ENCODE measurements at places on chromosomes 6 and 20.

DNA sequence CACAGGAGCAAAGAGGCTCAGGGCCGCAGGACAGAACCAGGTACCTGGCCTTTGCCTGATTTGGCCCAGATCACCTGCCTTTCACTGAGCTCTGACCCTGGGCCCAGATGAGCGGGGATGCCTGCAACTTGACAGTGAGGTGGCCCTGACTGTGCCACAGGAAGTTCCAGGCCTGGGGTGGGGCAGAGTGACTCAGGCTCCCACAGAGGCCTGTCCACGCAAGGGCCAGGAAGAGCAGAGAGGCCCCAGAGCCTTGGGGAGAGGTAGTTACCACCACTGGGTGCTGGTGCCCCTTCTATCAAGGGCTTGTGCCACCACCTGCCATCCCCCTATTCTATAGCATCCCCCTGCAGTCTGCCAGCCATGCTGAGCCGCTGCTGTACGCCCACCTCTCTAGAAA is 4.1 kb upstream of the NOL4L start:
- DNase-seq, result no peak

- DNase-seq, result no peak
Observed at GRCh38 chr20:50333131-50333670, 142.6 kb downstream of the CEBPB start.

DNA sequence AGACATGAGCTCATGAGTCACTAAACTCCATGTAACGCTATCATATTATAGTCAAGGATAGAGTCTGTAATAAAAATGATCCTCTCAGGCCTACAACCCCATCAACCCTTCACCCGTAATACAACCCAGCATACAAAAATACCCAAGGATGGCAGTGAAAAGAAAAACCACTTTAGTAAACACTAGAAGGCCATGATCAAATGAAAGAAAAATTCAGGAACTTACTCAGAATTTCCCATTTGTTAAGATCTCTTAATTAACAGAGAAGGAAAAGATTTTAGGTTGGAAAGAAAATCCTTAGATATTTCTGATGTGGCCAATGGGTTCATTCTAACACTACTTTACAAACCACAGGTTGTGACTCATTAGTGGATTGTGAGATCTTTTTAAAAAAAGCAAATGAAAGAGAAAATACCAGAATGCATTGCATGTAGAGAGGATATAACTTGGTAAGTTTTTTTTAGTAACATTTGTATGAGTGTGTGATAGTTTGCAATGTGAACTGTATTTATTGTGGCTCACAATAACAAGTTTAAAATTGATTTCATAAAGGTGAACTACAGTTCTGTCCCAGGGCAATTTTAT is 8.0 kb upstream of the UBE2J1 start:
- no peak for DNase-seq

DNA sequence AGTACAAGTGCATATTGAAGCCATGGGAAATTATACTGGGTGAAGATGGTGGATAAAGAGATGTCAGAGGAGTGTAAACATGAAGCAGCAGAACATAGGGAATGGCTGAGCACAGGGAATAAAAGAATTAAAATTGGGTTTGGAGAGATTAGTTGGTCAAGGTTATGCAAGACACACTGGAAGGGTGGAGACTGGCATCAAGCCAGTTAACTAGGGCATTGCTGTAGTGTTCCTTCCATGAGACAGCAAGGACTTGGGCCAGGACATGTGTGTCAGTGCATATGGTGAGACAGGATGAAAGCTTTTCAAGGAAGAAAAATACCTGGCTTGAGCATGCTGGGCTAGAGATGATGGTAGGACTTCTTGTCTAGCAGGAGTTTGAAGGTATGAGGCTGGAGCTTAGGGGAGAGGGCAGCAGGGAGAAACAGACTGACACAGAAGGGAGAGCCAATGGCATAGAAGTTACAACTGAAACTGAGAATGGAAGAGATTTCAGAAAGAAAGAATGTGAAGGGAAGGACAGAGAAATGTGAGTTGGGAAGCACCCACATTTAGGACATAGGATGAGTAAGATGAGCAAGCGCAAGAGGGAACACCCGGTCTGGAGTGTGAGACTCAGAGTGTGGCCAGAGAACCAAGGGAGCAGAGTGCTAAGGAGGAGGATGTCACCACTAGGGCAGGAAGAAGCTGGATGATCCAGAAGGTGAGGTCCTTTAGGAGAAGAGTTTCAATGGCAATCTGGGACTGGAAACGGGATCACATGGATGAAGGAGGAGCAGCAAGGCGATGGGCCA is 14.5 kb upstream of the TMEM170B start:
- no peak for DNase-seq

- no peak for DNase-seq
Observed at GRCh38 chr6:120355822-120356221, 978.5 kb downstream of the TBC1D32 start.

DNA sequence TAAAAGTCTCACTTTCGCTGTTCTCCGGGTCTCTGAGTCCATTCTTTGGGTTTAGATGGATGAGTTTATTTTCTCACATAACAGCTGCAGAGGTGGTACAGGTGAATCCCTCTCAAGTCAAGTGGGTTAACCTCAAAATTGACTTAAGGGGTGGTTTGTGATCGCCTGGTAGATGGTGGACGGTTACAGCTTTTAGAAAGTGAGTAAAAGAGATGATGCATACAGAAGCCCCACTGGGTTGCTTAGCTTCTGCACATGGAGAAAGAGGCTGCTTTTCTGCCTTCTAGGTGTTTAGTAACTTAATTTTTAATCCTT is 146.7 kb downstream of the TRIM27 start:
- no peak for DNase-seq

- DNase-seq, result no peak
Observed at GRCh38 chr20:60123652-60124051, 165.4 kb downstream of the CDH26 start.

GRCh38 chr6:134701301-134701700 is 248.6 kb downstream of the ALDH8A1 start:
- DNase-seq, result no peak

GRCh38 chr20:58741384-58741783 is 48.8 kb downstream of the NPEPL1 start:
- DNase-seq, result no peak

DNA sequence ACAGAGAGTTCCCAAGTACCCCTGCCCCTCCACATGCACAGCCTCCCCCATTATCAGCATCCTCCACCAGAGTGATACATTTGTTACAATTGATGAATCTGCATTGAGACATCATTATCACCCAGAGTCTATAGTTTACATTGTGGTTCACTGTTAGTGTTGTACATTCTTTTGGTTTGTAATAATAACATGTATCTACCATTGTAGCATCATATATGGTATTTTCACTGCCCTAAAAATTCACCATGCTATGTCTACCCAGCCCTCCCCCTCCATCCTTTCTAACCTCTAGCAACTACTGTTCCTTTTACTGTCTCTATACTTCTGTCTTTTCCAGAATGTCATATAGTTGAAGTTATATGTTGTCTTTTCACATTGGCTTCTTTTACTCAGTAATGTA is 273.9 kb upstream of the RNF217 start:
- no peak for DNase-seq

DNA sequence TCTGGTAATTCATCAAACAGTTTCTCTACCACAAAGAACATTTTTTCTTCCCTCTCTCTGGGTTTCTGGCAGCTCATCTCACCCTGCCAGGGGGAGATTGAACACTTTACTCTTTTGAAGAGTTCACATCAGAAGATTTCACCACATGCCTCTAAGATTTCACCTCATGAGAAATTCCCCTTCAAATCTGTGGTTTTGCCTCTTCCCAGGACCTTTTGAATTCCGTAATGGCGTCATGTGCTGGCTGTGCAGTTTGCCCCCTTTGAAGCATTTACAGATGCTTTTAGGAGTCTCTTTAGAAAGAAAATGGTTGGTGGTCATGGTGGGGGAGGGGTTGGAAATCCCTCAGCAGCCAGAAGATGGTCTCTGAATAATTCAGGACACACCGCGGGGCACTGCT is 486.1 kb downstream of the QKI start:
- no peak for DNase-seq

GRCh38 chr6:140874066-140874465 is 1258.7 kb upstream of the GJE1 start:
- no peak for DNase-seq

DNA sequence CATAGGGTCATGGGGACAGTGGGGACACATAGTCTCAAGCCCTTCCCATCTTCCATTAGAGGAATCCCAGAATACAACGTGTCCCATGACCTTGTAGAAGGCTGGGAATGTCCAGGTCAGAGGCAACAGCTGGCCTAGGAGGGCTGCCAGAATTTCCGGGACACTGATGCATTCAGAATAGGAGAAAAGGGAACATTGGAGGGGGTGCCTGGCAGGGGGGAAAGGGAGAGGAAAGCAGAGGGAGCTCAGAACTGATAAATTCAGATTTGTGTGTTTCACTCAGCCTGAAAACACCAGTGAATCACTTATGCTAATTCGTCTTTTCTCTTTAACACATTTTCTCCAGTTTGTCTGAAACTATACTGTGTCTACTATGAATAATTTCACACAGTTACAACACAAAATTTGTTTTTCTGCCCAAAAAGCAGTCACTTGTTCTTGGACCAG is 35.5 kb upstream of the BMP2 start:
- no peak for DNase-seq

GRCh38 chr6:105193647-105194046 is 13.8 kb upstream of the POPDC3 start:
- no peak for DNase-seq

DNA sequence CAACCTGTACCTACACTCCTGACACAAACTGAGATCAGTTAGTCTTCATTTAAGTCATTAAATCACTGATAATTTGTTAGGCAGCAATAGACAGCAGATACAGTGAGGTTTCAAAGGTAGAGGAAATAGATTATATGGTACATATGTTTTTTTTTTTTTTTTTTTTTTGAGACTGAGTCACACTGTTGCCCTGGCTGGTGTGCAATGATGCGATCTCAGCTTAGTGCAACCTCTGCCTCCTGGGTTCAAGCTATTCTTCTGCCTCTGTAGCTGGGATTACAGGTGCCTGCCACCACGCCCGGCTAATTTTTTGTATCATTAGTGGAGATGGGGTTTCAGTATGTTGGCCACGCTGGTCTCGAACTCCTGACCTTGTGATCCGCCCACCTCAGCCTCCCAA is 38.2 kb upstream of the KIF13A start:
- no peak for DNase-seq

DNA sequence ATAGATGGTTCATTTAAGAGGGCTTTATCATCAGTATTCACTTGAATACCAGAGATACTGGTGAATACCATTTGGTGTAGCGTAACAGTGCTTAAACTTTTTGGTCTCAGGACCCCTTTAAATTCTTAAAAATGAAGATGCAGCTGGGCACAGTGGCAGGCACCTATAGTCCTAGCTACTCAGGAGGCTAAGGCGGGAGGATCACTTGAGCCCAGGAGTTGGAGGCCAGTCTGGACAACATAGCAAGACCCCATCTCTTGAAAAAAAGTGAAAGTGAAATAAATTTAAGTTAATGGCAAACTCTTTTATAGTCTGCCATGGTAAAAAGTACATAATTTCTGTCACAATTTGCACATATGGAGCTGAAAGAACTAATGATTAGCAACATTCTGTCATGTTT is 39.3 kb downstream of the VAPB start:
- DNase-seq, result no peak

DNA sequence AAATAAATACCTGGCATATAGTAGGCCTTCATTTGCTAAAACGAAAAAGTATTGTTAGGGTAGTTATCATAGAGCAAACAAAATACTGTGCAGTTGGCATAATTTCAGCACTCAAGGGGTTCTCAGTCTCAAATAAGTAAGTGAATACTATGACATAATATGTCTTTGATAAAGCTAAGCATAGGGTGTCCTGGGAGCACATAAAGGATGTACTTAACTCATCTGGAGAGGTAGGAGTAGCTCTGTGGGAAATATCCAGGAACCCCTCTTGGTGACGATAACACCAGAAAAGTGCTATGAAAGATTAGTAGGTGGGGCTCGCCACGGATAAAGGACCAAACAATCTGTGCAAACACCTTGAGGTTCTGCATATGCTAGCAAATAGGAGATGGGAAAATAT is 23.2 kb downstream of the VNN1 start:
- no peak for DNase-seq

DNA sequence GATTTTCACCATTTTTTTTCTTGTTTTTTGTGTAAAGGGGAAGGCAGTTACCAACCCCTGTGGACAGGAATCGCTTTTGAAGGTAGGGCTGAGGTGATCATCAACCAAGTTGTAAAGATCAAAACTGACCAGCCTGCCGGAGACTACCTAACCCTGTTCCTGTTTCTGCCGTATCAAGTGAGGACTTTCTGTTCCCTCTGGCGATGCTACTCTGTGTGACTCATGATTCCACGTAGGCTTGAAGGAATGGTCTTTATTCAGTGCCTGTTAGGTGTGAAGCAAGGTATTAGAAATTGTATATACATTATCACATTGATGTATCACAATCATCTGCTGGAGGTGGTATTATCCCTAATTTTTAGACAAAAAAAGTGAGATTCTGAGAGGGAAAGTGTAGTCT is 161.3 kb downstream of the SOX4 start:
- DNase-seq, result no peak
